CD4-positive, alpha-beta T cell (primary cell): ENCODE measurements at places on chromosomes 2 and 18. TPM values are rescaled to one million over a fixed set of nuclear protein-coding genes. Genes with fewer than 3 reads are reported as not detected.

VWA3B gene
- total RNA-seq = not detected

POTEJ gene
- not detected for total RNA-seq

FAP gene
- not detected for total RNA-seq

CACNB4 gene
- 0.20 TPM for total RNA-seq

TTC21B gene
- 22.9 TPM for total RNA-seq
